ENCODE measurements at places on chromosomes 2 and 18.

GRCh38 chr2:219713110-219713509 is 85.7 kb downstream of the SLC4A3 start:
- DNase-seq = no peak

DNA sequence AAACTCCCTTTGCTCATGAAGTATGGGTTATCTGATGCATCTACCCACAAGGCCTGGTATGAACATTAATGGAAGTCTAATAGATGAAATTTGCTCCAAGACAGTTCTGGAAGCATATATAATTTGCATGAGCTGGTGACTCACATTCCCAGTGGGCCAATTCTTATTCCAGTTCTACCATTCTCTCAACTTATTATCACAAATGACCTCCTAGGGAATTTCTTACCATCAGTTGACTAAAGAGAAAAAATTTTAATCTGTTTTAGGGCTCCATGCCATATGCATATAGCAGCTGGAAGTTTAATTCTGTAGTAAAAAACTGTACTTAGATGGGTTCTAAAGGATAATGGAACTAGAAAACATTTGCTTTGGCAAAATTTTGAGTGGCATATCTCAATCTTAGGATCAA is 165.2 kb upstream of the COL3A1 start:
- DNase-seq = no peak

- DNase-seq = no peak
Observed at GRCh38 chr2:96427917-96428316, 77.2 kb downstream of the NEURL3 start.

GRCh38 chr2:129796225-129796624 is 183.2 kb upstream of the RAB6C start:
- no peak for DNase-seq

DNA sequence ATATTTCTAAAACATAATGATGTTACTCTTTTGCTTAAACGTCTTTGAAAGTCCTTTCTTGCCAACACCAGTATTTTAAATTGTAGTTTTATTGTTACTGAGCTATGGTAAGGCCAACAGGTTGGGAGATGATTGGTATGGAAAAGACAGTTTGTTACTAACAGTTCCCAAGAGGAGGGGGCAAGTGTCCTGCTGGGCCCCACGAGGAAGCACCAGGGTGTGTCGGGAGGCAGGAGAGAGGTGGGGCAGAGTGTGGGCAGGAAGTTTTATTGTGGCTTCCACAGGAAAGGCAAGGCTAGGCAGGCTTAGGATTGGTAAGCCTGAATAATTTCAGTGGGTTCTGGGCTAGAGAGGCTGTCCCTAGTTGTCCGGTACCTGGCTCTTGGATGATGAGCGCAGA is 134.3 kb downstream of the SOCS6 start:
- no peak for DNase-seq

- DNase-seq = no peak
Observed at GRCh38 chr2:227826019-227826521, 12.4 kb downstream of the CCL20 start.

- DNase-seq = no peak
Observed at GRCh38 chr2:10978090-10978670, 66.4 kb downstream of the KCNF1 start.

DNA sequence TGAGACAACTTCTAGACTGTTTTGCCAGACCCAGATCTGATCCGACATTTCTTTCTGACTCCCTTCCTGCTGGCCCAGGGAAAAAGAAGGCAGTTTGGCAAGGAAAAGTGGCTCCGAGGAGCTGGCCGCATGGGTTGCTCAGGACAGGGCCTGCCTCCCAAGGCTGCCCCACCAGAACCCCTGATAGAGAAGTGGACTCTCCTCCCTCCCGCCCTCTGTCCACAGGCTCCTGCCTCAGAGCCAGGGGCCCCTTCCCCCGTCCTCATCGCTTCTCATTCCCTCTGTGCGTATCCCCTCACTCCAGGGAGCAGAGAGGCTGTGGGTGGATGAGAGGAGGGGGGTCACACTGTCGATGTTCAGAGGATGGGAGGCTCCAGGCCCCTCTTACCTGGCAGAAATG is 110.2 kb downstream of the TNS1 start:
- no peak for DNase-seq

DNA sequence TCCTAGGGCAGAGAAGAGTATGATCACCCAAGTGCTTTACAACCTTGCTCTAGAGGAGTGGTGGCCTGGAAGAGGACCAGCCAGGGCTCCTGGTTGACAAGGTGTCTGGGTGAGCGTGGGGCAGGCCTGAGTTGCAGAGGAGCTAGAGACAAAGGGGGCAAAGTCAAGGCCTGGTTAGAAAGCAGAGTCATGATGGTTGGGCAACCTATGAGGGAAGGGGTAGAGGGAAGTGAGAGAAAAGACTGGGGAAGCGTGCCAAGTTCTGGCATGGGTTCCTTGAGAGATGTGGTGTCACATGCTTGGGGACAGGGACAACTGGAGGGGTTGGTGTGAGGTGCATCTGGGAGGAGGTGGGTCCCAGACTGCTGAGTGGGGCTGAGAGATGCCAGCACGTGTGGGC is 13.5 kb downstream of the ZFP36L2 start:
- DNase-seq = peak; percentile 85

- DNase-seq = no peak
Observed at GRCh38 chr2:169452080-169452479, 27.2 kb upstream of the BBS5 start.

DNA sequence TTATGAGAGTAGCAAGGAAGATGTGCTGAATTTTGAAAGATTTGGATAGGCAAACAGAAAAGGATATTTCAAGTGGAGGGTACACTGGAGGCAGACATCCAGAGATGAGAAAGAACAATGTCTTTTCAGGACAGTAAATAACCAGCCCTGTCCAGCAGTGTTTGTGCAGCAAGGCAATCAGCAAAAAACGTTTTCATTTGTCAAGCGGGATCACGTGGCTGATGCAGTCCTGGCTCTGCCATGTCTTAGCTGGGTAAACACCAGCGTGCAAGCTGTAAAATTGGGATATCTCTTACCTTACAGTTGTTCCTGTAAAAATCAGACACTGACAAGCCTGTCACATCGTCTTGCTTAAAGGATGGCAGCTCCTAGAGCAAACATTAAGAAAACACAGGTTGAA is 67.8 kb downstream of the CWC22 start:
- no peak for DNase-seq

DNA sequence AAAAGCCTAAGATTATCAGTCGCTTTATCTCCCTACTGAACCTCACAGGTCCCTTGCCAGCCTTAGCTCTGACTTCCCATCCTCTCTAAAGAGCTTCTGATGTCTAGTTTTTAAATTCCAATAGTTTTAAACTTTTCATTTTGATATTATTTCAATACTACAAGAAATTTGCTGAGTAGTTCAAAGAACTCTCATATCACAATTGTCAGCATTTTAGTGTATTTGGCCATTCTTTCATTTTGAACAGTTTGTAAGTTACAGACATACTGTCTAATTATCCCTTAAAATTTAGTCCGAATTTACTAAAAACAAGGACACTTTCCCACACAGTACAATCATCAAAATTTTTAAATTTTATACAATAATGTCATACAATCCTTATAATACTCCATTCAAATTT is 666.8 kb upstream of the SETBP1 start:
- DNase-seq = no peak

GRCh38 chr18:75639472-75639831 is 211.9 kb upstream of the SMIM21 start:
- DNase-seq = no peak

- DNase-seq = no peak
Observed at GRCh38 chr18:36658611-36659010, 170.2 kb downstream of the TPGS2 start.

GRCh38 chr2:196679368-196679767 is 39.9 kb downstream of the CCDC150 start:
- DNase-seq = no peak

- no peak for DNase-seq
Observed at GRCh38 chr2:197673606-197674005, 1.8 kb downstream of the RFTN2 start.

GRCh38 chr2:216499641-216500218 is 1.1 kb downstream of the RPL37A start:
- no peak for DNase-seq

- DNase-seq = no peak
Observed at GRCh38 chr2:42218712-42219111, 49.6 kb downstream of the EML4 start.

DNA sequence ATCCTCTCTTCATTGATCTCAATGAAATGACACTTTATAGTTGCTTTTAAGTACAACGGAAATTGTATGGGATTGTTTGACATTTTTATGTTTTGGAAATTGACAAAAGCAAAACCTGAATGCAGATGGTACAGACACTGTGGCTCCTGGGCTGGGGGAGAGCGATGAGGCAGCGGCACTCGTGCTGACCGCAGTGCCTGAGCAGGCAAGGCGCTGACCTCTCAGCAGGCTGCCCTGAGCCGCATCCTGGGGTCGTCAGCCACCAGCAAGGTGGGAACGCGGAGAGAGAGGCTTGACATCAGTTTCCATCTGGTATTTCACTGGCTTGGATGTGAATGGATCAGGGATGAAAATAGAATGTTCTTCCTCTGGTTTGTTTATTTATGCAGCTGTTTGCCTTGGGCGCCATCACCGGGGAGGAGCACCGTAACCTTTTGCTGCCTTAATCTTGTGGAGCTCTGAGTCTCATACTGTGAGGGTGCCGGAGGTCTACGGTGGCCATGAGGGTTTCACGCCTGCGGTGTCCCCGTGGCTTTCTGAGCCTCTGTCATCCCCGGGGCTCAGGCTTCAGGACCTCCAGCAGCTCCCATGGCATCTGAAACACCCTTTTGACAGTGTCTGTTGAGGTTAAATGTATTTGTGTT is 94.8 kb upstream of the TPO start:
- DNase-seq = peak; percentile 59

All from upper lobe of left lung (tissue), 6 donors.